ENCODE measurements at places on chromosomes 5 and 9.

- no peak for DNase-seq
Observed at GRCh38 chr5:133265257-133265656, 213.4 kb downstream of the HSPA4 start.

- no peak for DNase-seq
Observed at GRCh38 chr5:94218374-94218773, 400.0 kb downstream of the KIAA0825 start.

GRCh38 chr5:58043032-58043945 is 416.6 kb downstream of the PLK2 start:
- no peak for DNase-seq

- no peak for DNase-seq
Observed at GRCh38 chr5:128237000-128237399, 153.4 kb downstream of the SLC12A2 start.

DNA sequence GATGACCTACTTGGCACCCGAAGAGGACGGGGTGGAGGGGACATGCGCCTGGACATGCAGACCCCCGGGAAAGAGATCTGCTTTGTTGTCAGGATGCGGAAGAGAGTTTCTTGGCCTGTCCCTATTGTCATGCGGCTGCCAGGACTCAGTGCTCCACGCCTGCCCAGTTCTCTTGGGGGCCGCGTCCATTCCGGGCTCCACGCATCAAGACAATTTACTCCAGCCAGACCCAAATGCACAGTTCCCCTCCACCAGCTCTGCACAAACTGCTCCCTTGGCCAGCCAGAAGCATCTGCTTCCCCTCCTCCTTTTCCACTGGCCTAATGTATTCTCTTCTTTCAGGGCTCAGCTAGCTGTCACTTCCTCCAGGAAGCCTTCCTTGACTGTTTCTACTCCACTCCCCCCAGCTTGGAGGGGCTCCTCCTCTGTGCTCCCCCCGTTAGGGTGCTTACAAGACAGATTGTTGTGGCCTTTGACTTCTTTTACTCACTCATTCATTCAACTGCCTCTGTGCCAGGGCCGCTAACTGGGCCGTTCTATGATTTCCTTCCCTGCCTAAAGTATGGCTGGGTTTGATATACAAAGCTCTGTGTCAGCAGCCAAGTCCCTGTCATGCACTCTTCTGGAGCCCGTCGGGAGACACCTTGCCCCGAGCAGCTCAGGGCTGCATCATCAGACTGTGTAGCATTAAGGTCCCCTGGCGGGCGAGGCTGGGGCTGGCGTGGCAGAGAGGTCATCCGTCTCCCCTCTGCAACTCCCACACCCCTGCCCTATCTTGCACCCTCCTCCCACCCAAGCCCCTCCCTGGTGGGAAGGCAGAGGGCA is 6.6 kb downstream of the FIBCD1 start:
- DNase-seq: no peak

DNA sequence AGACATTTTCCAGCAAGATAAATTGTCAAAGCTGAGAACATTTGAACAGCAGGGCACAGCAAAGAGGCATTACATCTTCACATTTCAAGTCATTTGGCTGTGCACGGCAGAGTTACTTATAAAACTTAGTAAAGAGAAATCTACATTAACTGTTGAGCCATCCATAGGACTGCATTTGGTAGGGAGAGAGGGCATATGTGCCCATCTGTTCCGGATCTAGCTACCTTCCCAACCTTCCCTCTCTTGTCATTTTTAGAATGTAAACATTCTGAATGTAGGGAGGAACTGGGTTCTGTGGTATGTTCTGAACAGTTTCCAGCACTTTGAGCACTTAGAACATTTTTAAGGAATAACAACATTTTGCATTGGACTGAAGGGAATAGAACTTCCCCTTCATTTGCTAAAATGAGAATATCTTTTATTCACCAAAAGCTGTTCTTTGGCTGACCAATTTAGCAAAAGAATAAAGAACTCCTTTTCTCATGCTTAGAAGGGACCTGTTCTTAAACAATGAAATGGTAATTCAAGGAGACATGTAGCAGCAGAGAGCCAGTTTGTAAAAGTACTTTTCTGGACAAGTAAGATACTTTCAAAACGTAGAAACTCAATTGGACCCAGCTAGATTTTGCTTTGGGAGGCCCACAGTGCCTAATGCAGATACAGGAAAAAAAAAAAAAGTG is 104.4 kb downstream of the CETN3 start:
- DNase-seq: no peak

GRCh38 chr5:139912804-139913203 is 117.2 kb downstream of the PSD2 start:
- no peak for DNase-seq

DNA sequence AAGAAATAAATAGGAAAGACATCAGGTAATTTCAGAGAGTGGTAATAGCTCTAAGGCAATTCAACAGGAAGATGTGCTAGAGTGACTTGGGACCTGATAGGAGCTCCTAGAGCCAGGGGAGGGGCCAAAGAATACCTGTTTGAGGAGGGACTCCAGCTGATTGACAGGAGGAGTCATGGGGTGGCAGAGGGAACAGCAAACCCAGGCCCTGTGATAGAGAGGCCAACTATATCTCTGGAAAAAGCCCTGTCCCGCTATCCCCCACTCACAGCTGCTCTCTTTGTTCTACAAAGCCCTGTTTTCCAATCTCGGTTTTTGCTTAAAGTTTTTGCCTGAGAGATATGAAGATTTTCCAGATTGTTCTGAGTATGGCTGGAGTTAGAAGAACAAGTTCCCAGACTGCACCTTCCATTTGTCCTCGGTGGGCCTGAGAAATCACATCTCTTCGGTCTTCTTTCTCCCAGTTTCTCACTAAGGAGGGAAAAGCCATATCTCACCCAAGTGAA is 9.0 kb upstream of the NSD1 start:
- no peak for DNase-seq

GRCh38 chr5:174596429-174596828 is 128.0 kb upstream of the MSX2 start:
- no peak for DNase-seq

GRCh38 chr5:178074266-178074952 is 38.9 kb upstream of the N4BP3 start:
- no peak for DNase-seq

GRCh38 chr9:2469681-2470221 is 151.8 kb upstream of the VLDLR start:
- DNase-seq: no peak

- DNase-seq: no peak
Observed at GRCh38 chr9:92426501-92427145, 2.4 kb upstream of the OMD start.

DNA sequence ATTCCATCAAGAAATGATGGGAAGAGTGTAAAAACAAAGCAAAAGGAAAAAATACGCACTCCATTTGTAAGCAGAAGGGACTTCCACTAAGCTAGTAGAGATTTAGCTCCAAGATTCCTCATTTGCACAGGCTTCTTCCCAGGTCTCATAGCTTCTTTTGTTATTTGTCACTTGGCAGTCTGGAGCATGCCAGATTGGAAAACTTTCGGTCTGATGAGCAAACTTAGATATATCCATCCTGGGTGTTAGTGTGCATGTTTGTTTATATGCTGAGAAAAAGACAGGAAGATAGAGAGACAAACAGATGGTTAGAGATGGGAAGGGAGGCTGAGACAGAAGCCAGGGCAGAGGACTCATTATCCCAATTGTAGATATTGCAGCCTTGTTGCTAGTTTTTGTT is 1644.5 kb upstream of the NUDT12 start:
- no peak for DNase-seq

- no peak for DNase-seq
Observed at GRCh38 chr5:61675015-61675692, 343.1 kb downstream of the ZSWIM6 start.

DNA sequence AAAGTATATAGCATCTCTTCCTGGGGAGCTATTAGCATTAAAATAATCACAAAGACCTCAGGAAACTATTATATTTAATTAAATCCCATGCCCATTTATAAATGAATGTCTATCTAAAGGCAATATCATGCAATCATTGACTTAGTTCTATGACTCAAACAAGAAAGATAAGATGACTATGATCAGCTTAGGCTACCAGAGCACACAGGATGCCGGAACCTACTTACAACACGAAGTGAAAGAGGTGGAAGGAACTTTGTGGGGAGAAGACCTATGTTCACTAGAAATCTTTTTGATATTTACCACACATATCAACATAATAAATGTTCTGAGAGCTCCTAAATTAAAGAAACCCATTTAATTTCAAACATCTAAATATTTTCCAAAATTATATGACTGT is 344.2 kb upstream of the CYLC2 start:
- DNase-seq: no peak

- DNase-seq: no peak
Observed at GRCh38 chr9:124766815-124767554, 4.1 kb downstream of the NR6A1 start.

DNA sequence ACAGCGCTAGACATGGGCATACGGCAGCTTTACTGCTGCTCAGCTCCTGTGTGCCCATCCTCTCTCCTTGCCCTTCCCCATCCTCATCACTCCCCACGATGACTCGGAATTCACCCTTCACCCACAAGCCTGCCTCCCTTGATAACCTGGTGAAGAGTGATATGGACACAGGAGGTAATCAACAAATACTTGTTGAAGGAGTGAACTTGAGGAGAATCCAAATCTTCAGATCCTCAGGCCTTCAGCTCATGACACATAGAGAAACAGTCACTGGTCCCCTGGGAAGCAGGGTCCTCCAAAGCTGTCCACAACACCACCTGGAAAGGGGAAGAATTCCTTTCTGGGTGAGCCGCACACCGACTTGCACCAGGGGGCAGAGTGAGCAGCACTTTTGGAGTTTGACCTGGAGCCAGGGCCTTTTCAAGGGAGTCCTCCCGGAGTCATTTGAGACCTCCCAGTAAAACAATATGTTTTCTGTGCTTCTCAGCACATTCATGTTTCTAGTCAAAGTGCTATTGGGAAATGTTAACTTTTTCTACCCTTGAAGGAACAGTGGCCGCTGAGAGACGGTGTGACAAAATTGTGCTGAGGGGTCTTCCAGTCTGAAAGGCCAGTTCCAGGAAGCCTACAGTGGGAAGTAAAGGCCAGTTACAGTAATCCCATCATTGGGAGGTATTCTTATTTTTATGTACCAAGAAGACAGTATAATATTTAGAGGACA is 332.3 kb downstream of the CWC27 start:
- DNase-seq: peak; percentile 10

DNA sequence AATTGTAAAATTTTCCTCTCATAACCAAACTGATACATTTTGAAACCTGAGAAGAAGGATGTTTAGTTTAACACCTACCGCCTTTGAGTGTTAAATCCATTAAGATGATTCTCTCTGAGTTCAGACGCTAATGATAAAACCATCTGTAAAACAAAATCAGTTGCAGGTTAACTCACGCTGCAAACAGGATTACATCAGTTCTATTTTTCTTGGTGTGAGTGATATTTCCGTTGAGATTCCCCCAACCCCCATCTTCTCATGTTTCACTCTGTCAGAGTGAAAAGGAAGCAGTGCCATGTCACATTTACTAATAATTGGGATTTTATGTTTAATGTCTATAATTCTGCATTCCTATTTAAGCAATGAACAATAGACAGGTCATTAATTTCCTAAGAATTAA is 146.5 kb downstream of the FANCC start:
- no peak for DNase-seq

GRCh38 chr5:127887282-127887681 is 184.1 kb downstream of the CCDC192 start:
- DNase-seq: no peak

GRCh38 chr5:103951776-103952175 is 389.2 kb upstream of the NUDT12 start:
- no peak for DNase-seq

Measured in T-helper 1 cell (primary cell).